ENCODE measurements at places on chromosomes 1 and 21.

DNA sequence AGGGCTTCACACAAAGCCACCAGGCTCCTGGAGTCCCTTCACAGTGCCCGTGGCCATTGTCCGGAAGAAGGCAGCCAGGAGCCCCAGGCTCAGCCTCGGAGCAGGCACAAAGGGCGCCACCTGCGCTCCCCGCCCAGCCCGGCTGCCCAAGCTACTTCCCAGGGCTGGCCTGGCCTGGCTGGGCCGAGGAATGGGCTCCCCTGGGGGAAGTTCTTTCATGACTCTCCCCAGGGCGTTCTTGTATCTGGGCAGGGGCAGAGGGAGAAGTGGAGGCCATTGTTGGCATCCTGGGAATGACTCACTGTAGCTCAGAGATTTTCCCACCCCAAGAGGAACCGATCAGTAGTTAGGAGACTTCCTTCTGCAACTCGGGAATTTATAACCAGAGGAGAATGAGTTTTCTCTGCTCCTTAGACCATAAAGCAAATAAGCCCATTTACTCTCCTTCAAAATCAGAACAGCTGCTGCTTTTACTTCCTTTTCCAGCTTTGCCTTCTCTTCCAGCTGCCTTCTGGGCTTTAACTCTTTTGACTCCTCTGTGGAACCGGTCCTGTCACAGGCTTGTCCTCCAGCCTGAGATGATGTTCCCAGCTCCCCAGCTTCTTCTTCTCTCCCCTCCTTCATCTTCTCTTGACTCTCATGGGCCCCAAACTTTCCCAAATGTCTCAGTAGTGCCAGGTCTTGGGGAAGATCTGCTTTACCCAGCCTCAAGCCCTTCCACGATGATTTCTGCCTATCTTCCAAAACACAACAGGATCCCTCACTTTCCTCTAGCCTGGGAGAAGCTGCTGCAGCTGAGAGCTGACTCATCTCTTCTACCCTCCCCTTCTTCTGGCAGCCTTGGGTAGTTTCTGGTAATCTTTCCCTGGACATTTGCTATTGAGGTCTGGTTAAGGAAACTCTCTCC, 118.7 kb upstream of the CD34 start:
- DNase-seq: no peak

GRCh38 chr1:82177192-82177591, 376.5 kb downstream of the ADGRL2 start:
- DNase-seq: no peak

DNA sequence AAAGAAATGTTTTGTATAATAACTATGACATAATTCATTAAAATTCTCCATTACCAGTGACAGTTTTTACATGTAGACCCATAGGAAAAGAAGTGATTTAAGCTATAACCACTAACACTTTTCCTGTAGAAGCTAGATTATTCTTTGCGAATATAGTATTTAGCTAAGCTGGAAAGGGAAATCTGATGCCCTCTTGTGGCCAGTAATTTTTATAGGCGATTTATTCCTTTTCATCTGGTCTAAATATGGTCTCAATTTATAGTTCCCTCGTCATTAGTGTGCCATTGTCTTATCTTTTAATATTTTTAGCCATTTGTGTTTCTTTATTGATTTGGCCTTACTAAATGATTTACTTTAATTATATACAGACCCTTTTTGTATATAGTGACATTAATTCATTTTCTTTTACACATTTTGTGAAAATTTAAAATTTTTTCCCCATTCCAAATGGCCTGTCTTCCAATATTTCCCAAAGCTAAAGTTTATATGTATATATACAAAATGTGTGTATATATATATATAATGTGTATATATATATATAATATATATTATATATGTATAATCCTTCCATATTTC, 26.7 kb downstream of the BTG3 start:
- peak; percentile 61 for DNase-seq

- DNase-seq: peak; percentile 29
These were observed 107.5 kb downstream of the SPAG17 start for GRCh38 chr1:118077331-118078045.

GRCh38 chr1:22447621-22448111, 4.0 kb upstream of the ZBTB40 start:
- no peak for DNase-seq

GRCh38 chr1:183165456-183165855, 20.6 kb upstream of the LAMC2 start:
- no peak for DNase-seq

- no peak for DNase-seq
These were observed 1.7 kb upstream of the GFI1 start for GRCh38 chr1:92488416-92488815.

DNA sequence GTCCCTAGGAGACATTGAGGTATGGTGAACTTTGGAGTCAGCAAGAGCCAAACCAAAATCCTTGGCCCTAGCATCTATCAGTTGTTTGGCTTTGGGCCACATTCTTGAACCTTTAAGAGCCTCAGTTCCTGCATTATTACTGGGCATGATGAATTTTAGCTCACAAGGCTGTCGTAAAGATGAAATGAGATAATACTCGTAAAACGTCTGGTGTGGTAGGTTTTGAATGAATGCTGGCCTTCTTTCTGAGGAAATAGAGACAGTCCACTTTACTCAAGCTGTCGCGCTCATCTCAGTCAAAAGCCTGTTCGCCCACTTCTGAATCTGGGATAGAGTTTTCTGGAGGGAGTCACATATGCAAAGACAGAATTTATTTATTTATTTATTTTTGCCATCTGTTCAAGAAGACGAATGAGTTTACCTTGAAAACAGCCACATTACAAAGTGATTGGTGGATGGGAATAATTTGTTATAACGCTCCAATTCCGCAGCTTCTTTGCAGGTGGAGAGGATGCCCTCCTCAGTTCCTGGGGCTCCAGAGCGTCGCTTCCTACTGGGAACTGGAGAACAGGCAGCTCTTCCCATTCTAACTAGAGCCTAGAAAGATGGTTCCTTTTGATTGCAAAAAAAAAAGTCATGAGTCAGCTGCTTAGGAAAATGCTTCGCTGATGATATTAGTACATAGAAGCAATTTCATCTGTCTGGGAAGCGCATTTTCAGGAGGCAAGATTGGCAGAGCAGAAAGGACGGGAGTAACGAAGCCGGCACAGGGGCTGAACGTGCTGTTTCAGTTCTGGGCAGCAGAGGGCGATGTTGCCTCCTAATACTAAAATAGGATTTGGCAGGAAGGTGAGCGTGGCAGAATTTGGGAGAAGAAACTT, 49.9 kb upstream of the CYP2J2 start:
- peak; percentile 50 for DNase-seq

GRCh38 chr1:237539055-237539454, 351.7 kb downstream of the ZP4 start:
- no peak for DNase-seq

DNA sequence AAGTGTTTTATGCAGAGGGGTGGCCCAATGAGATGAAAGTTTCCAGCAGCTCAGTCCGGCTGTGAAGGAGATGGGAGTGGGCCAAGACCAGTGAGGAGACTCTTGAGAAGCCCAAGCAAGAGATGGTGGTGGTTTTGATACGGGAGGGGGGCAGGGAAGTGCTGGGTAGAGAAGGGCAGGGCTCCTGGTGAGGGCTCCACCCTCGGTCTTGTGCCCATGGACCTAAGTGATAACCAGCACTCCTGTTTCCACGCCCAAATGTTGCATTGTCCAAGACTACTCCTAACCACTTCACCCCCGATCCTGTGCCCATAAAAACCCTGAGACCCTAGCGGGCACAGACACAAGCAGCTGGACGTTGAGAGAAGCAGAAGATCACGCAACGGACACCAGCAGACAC, 140.9 kb downstream of the MIS18A start:
- DNase-seq: peak; percentile 77

GRCh38 chr1:191609305-191609704, 549.0 kb upstream of the RGS18 start:
- DNase-seq: no peak

GRCh38 chr1:97505816-97506215, 415.0 kb downstream of the DPYD start:
- no peak for DNase-seq

GRCh38 chr1:198678301-198678836, 39.5 kb downstream of the PTPRC start:
- DNase-seq: no peak

Measured in hematopoietic multipotent progenitor cell treated with erythropoietin and hydrocortisone succinate and interleukin-3 and kit ligand, for 8 days (in vitro differentiated cells).